ENCODE measurements at places on chromosomes 11 and 22.

GRCh38 chr22:20178075-20178914 is 27.4 kb upstream of the CCDC188 start:
- no peak for DNase-seq

DNA sequence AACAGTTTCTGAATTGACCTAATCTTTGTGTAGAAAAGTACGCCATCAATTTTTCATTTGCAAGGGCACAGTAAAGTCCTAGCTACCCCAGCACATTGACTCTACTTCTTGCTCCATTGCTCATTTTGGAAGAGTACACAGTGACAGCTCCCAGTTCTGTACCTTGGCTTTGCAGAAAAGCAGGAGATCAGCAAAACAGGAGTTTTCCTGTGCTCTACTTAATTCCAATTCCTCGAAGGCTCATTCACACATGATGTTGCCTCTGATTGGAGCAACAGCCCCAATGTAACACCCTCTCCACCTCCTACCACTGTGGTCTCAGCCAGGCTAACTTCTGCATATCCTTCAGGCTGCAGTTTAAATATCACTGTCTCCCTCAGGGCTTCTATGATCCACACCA is 118.7 kb downstream of the PAX6 start:
- DNase-seq = no peak

DNA sequence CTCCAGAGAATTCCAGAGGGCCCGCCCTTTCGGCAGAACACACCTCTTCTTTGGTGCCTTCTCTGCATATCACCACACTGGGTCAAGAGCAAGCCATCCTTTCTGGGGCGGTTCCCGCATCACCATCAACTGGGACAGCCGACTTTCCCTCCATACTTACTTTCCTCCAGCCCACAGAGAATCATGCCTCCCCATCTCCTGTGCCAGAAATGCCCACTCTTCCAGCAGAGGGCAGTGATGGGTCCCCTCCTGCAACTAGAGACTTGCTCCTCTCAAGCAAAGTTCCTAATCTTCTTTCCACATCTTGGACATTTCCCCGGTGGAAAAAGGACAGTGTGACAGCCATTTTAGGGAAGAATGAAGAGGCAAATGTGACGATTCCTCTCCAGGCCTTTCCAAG is 157.7 kb downstream of the C11orf91 start:
- no peak for DNase-seq

GRCh38 chr11:75204685-75205563 is 35.6 kb upstream of the TPBGL start:
- peak; percentile 75 for DNase-seq

DNA sequence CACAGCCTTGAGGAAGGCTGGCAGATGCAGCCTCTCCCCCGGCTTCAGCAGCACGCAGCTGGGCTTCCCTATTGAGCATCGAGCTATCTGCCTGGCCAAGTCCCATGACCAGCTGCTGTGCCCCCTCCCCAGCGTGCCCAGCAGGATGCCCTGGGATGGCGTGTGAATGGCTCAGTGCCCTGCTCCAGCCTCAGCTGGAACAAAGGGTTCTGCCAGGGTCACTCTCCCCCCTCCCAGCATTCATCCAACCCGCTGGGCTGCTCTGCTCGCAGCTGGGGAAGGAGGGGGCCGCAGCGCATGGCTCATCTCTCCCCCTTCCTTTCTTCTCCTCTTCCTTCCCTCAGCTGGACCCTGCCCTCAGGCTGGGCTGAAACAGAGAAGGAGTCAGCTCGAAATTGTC is 14.5 kb downstream of the LRP4 start:
- DNase-seq = no peak

DNA sequence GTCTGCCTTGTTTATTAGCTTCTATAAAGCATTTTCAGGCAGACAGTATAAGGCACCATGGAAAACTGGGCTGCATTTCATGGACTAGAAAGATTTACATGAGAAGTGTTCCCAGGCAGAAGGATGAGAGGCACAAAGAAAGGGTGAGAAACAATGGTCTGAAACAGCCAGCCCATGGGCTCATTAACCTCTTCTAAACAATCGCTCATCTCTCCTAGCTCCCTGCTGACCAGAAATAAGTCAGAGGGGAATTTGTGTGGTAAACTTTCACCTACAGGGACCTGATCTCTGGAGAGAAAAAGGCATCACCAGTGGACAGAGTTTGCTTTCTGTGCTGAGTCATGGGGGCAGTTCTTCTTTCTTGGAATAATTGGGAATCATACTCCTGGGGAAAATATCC is 51.8 kb upstream of the KIRREL3 start:
- DNase-seq = no peak

DNA sequence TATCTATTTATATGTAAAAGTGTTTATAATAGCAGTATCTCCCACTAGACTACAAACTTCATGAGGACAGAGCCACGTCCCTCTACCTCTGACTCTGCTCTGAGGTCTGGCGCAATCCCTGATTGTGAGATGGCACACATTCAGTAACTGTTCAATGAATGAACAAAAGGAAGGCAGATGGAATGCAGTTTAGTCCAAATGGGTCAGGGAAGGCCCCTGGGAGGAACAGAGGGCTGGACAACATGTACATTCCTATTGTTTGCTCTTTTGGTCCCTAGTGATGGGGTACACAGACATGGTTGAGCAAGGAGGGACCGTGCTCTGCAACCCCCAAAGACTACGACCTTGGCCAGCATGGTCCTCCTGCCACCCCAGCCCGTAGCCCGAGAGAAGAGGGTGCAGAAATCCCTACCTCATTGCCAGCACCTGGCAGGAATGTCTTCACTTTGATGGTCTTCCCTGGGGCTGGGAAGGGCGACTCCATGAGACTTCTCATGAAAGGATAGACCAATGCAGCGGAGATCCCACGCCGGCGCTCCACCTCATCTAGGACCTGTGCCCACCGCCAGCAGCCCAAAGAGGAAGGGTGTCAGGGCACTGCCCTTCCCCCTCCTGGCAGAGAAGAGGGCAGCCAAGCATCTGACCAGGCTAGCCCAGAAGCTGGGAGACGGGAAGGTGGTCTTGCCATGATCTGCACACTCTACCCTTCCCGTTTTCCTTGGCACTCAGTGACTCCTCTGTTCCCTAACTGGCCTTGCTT is 24.3 kb downstream of the RPL27A start:
- no peak for DNase-seq

- DNase-seq = no peak
These were observed 580 bp downstream of the DTX4 start for GRCh38 chr11:59172345-59173079.

GRCh38 chr11:94132152-94132558 is 3.5 kb downstream of the PANX1 start:
- DNase-seq = no peak
